ENCODE measurements at places on chromosomes 5 and 9.

DNA sequence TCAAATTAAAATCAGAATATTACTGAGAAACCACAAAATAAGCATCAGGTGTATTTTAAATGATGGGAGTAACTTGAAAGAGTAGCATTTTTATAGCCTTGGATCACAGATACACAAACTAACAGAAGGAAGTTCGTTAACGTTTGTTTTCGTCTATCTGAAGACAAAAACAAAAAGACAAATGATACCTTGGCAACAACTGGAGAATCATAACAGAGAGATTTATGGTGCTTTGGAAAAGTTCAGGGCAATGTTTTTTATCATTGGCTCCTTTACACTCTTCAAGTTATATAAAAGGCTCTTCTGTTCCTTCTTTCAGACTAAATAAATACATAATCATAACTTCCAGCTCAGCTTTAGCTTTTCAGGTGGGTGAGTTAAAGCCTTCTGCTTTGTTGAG, 128.1 kb upstream of the VLDLR start:
- DNase-seq: no peak

- no peak for DNase-seq
Observed at GRCh38 chr5:171632616-171633015, 153.0 kb upstream of the SMIM23 start.

- no peak for DNase-seq
Observed at GRCh38 chr5:57887851-57888621, 405.4 kb upstream of the ACTBL2 start.

GRCh38 chr9:105994970-105995369, 300.6 kb downstream of the TMEM38B start:
- DNase-seq: no peak

DNA sequence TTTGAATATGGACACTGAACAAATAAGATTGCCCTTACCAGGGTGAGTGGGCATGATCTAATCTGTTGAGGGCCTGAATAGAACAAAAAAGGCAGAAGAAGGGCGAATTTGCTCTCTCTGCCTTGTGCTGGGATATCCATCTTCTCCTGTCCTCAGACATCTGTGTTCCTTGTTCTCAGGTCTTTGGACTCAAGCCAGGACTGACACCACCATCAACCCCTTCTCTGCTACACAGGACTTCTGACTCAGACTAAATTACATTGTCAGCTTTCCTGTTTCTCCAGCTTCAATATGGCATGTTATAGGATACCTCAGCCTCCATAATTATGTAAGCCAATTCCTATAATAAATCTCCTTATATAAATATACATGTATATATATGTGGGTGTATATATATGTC, 40.8 kb upstream of the SLCO6A1 start:
- DNase-seq: no peak

DNA sequence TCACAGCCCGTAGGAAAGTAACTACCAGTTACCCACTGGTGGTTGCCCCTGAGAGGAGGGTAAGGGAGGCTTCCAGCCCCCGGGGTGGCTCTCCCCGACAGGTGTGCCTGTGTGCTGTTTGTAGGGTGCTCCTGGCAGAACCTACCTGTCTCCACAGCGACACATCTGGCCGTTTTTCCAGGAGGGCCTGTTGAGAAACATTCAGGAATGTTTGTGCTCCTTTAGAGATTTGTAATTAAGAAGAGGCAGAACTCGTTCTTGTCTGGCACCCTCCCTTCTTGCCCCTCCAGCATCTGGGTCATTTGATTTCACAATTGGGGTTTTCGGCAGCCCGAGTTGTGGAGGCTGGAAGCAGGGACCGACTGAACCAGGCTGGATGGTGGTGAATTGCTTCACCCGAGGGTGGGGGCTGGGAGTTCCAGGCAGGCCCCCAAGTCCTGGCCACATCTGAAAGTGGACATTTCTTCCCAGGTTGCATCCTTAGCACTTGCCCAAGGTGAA, 74.2 kb downstream of the WWC1 start:
- no peak for DNase-seq

DNA sequence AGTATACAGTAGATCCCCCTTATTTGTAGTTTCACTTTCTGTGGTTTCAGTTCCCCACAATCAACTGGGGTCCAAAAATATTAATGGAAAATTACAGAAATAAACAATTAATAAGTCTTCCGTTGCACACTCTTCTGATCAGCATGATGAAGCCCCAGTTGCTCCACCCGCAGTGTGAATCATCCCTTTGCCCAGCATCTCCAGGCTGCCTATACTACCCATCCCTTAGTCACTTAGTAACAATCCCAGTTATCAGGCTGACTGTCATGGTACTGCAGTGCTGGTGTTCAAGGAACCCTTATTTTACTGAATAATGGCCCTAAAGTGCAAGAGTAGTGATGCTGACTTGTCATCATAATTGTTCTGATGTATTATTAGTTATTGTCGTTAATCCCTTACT, 28.9 kb downstream of the SHC3 start:
- DNase-seq: no peak

DNA sequence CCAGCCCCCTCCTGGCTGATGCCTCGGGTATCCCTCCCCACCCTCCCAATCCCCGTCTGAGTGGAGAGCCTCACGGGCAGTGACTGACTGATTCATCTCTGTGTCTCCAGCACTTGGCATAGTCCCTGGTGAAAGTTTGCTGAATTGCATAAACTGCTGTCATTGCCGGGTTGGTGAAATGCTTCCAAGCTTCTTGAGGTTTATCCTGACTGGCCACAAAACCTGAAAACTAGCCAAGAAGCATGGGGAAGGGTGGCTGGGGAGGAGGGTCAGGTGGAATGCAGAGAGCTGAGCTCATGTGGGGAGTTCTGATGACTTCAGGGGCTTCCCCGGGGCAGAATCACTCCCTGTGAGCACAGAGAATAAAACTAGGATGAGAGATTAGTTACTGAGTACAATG, 56.9 kb upstream of the GGTA1 start:
- DNase-seq: no peak

GRCh38 chr9:89621031-89621430, 16.2 kb downstream of the GADD45G start:
- no peak for DNase-seq

GRCh38 chr5:41511241-41511640, 840 bp upstream of the PLCXD3 start:
- DNase-seq: no peak

DNA sequence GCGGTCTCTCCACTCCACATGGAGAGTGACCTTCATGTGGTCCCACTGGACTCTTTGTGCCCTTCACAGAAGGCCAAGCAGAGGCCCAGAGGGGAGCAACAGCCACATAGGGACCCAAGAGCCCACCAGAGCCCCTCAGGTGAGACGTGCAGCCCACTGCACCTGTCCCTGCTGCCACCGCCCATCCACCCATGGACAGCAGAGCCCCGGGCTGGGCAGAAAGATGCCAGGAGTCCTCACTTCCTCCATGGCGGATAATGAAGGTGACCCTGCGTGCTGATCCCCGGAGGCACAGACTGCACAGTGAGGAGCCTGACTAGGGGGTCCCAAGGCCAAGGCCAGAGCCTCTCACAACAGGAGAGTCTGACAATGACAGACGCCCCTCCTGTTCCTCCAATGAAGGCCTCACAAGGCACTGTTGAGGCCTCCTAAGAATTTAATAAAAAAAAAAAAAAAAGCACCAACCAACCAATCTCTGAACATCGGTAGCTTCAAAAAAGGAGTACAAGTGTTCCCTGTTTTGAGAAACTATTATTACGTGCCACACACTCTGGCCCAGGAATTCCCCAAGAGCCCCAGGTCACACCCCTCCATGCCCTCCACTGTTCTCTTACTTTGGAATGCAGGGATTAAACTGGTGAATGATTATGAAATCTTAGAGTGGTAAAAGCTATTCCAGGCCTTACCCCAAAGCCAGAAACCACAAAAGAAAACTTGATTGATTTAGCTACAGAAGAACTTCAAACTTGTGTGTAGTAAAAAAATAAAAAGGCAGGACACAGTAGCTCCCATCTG, 2.8 kb upstream of the PPP1R26 start:
- DNase-seq: no peak

DNA sequence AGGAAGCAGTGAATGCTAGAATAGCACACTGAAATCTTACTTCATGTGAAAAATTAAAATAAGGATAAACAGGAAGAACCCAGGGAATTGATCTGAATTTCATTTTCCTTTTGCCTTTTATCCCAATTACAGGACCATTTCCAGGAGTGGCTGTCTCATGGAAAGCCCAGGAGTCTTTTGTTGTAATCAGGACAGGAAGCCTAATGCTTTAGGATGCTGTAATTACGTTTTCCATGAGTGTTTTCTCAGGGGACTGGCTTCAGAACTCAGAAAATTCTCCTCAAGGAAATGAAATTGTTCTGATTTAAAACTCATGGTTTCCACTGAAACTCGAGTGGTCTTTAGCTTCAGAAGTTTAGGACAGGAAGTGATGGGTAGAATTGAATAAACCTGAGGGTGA, 56.6 kb upstream of the CAMK4 start:
- DNase-seq: no peak

DNA sequence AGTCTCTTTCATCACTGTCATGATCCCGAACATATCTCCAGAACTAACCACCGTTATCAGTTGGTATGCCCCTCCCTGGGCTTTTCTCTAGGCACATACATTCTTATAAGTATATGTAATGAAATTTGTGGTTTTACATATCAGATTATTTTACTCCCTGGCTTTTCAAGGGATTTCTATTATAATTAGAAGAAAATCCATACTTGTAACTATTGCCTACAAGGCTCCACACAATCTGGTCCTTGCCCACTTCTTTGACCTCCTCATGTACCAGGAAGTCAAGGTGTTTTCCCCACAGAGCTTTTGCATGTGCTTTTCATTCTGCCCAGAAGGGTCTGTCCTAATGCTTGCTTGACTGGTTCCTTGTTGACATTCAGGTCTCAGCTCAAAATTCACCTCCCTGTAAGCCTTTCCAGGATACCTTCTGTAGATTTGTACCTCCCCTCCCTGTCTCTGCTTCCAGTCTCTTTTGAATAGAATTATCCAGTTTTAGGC, 33.6 kb upstream of the HSD17B4 start:
- DNase-seq: no peak

DNA sequence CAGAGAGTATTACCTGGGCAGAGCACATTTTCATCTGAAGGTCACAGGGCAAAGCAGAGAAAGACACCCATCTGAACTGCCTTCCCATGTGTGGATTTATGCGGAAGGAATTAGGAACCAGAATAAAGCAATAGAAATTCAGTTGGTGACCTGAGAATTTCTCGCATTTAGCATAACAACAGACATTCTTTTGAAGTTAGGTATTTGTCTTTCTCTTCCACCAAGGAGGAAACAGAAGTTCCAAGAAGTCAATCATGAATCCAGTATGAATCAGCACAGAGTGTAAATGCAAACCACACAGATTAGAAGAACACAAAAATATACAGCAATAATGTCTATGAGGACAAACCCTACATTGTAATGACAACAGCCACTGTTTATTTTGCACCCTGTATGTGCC, 515.2 kb upstream of the BRINP1 start:
- no peak for DNase-seq

GRCh38 chr9:23635276-23635675, 190.8 kb downstream of the ELAVL2 start:
- no peak for DNase-seq

- no peak for DNase-seq
Observed at GRCh38 chr9:92941861-92942260, 5.5 kb upstream of the FGD3 start.
